ENCODE measurements at places on chromosomes 16 and 17. TPM values are rescaled to one million over a fixed set of nuclear protein-coding genes. Genes with fewer than 3 reads are reported as not detected.
A peak's percentile ranks its signal among the peaks of the same experiment; 100 is the strongest.

The CA4 gene
- total RNA-seq = not detected

The NTN3 gene
- not detected for total RNA-seq

The KRT32 gene
- total RNA-seq = not detected

The CLDN9 gene
- not detected for total RNA-seq

The ENKD1 gene
- 12.1 TPM for total RNA-seq

The IL17C gene
- 0.68 TPM for total RNA-seq

The ERN2 gene
- not detected for total RNA-seq

The SLC6A4 gene
- not detected for total RNA-seq

DNA sequence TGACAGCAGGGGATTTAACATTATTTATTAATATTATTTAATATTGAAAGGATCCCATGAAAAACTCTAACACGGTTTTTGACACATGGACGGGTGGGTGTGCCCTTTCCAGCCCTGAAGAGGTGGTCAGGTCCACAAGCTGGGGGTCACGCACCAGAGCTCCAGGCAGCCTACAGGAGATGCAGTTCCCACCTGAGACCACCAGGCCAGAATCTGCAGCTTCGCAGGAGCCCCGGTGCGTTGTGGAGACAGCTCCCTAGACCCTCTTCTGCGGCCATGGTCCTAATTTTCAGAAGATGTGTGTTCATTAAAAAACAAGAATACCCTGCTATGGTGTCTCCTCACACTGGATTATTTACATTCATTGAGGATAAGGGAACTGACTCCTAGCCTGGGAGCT lies 331.1 kb downstream of the C16orf95 start:
- DNase-seq = no peak

- no peak for DNase-seq
Measured at GRCh38 chr16:46627746-46628145, 6.6 kb upstream of the SHCBP1 start.

- DNase-seq = no peak
Measured at GRCh38 chr17:38921756-38922411, 3.5 kb upstream of the LASP1NB start.

DNA sequence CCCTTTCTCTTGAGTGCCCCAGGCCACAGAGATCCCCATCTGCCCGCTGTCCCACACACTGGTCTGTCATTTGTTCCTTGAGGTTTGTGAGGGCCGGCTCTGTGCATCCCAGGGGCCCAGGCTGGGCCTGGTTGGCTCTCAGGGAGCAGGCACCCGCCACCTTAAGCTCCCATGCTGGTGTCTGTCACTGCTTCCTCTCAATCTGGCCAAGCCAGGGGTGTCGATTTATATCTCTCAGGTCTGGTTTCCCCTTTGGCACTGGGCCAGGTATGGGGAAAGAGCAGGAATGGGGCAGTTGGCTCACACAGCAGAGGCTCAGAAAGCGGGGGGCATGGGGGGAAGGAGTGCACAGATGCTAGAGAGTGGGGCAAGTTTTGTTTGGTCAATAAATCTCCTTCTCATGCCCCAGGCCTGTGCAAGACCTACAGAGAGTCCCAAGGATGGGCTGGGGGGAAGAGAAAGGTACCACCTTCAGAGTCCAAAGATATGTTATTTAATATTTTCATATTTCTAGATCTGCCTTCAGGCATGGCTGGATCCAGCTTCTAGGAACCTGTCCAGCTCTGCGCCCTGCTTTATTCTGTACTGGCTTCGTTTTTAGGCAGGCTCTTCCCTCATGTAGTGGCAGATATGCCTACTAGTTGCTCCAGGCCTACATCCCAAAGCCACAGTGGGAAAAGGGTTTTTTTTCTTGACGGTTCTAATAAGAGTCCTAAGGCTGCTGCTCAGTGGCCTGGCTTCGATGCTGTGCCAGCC lies 34.3 kb downstream of the IL4R start:
- DNase-seq = no peak

DNA sequence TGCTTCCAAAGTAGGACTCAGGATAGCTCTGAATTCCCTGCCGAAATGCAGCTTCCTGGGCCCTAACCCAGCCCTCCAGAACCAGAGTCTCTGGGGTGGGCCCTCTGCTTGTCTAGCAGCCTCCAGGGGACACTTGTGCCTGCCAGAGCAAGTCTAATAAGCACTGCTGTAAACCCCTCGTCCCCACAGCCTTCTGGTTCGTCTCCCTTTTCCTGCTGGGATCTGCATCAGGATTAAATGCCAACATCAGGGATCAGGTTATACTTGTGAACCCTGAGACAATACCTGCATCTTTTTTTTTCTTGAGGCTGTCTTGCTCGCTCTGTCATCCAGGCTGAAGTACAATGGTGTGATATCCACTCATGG lies 282.0 kb downstream of the SEC14L1 start:
- DNase-seq = no peak

GRCh38 chr17:31093866-31094599 lies 744 bp upstream of the NF1 start:
- no peak for DNase-seq

DNA sequence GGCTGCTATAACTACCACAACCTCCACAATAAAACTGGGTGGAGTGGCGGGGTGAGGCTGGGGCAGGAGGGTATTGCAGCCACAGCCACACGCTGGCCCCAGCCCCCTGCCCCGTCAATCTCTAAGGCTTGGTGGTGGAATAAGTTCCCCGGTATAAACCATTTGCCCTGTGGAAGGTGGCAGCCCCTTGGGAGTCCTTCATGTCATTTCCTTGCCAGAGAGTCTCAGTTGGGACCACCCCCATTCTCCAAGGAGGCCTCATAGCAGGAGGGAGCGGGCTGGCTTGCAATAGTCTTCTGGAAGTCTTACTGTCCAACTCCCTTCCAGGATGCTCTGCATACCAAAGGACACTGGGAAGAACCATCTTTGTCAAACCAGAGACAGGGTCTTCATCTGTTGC lies 19.4 kb downstream of the CD300A start:
- no peak for DNase-seq

- no peak for DNase-seq
Measured at GRCh38 chr16:2467528-2468232, 3.4 kb upstream of the NTN3 start.

- DNase-seq = no peak
Measured at GRCh38 chr16:85995541-85996423, 96.8 kb downstream of the IRF8 start.

- DNase-seq = no peak
Measured at GRCh38 chr16:64440421-64440831, 681.4 kb downstream of the CDH11 start.

DNA sequence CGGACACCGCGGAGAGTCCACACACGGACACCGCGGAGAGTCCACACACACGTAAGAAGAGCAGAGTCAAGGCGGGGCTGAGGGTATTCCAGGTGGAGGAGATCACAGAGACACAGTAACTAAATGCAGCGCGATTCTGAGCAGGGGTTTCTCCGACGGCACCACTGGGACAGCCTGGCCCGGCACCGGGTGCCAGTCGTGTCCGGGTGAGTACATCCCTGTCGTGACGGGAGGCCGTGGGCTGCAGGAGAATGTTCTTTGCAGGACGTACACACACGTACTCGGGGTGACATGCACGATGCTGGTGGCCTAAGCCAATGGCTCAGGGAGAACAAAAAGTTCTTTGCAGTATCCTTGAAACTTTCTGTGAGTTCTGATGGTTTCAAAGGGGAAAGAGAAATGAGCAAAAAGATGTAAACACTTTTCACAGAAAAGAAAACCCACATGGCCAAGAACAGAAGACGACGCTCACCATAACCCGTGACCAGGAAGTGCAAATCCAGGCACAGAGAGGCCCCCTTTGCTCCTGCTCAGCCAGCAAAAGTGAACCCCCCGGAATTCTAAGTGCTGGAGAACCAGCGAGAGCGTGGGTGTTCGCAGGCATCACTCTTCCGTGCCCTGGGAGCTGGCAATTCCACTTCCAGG lies 53.7 kb upstream of the METRNL start:
- DNase-seq = no peak

DNA sequence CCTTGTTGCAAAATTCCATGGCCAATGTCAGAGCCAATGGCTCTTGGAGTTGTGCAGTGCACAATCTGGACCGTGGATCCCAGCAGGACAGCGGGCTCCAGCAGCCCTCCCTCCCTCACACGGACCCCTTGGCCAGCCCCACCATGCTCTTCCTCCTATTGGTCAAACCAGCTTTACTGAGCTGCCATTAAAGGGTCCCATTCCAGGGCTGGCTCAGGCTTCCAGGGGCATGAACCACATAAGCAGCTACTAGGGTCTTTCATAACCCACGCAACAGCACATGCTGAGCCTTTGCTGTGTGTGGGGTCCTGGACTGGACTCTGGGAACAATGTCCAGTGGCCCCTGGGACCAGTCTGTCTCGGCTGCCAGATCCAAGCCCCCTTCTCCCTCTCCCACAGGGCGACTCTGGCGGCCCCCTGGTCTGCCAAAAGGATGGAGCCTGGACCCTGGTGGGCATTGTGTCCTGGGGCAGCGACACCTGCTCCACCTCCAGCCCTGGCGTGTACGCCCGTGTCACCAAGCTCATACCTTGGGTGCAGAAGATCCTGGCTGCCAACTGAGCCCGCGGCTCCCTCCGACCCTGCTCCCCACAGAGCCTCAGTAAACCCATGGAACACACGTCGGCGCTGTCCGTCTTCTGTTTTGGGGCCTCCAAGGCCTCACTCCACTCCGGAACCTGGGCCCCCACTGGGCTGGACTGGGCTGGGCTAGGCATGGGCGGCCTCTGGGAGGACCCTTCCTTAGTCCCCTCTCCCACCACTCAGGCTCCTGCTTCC lies 5.7 kb downstream of the CTRB1 start:
- DNase-seq = no peak

GRCh38 chr17:58337600-58338453 lies 9.2 kb upstream of the TSPOAP1 start:
- peak; percentile 92 for DNase-seq

GRCh38 chr16:23907903-23908302 lies 72.1 kb downstream of the PRKCB start:
- no peak for DNase-seq

DNA sequence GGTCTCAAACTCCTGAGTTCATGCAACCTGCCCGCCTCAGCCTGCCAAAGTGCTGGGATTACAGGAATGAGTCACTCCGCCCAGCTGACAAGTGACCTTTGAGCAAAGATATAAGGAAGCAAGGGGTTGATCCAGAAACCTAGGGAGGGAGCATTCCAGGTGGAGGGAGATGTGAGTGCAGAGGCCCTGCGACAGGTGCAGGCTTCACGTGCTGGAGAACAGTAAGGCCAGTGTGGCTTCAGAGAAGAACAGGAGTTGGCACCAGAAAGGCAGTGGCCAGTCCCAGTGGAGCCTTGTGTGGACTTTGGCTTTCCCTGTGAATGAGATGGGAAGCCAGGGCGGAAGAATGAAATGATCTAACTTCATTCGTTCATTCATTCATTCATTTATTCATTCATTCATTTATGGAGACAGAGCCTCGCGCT lies 73.6 kb upstream of the HAS3 start:
- DNase-seq = no peak

All from activated naive CD8-positive, alpha-beta T cell treated with anti-CD3 and anti-CD28 coated beads, Interleukin-2, amount 10 ng/mL, durations not matched to agents 7 days and 5 days (primary cell).